ENCODE measurements at places on chromosomes 6 and 20. TPM values are rescaled to one million over a fixed set of nuclear protein-coding genes. Genes with fewer than 3 reads are reported as not detected.

CD93 gene
- not detected for total RNA-seq

NELFE gene
- total RNA-seq = 137 TPM

OR12D2 gene
- total RNA-seq = not detected

ID4 gene
- 1.5 TPM for total RNA-seq

C6orf62 gene
- 163 TPM for total RNA-seq

PLEKHG1 gene
- total RNA-seq = 1.3 TPM

ULBP2 gene
- 11.5 TPM for total RNA-seq

WFDC2 gene
- not detected for total RNA-seq

TMEM74B gene
- total RNA-seq = not detected

GSTA2 gene
- total RNA-seq = not detected

REM1 gene
- total RNA-seq = not detected

CTCFL gene
- total RNA-seq = under 0.01 TPM

BPIFB4 gene
- not detected for total RNA-seq

ULBP3 gene
- 7.0 TPM for total RNA-seq

FNDC1 gene
- total RNA-seq = under 0.01 TPM

SIRPD gene
- total RNA-seq = not detected

SAPCD1 gene
- total RNA-seq = 0.44 TPM

BPIFB1 gene
- not detected for total RNA-seq

CLVS2 gene
- total RNA-seq = not detected

TP53INP2 gene
- 7.9 TPM for total RNA-seq

C2 gene
- total RNA-seq = 14.2 TPM

PNLDC1 gene
- total RNA-seq = not detected

BCLAF1 gene
- 147 TPM for total RNA-seq

CLPSL1 gene
- total RNA-seq = not detected

VNN1 gene
- total RNA-seq = 0.57 TPM

HLA-C gene
- 321 TPM for total RNA-seq

PNPLA1 gene
- 0.14 TPM for total RNA-seq

JPH2 gene
- total RNA-seq = 16.3 TPM

VSTM2L gene
- total RNA-seq = 0.22 TPM

CPNE5 gene
- total RNA-seq = 0.66 TPM

SNAP91 gene
- not detected for total RNA-seq

LAMA2 gene
- 193 TPM for total RNA-seq

TRIM31 gene
- total RNA-seq = not detected

CYP24A1 gene
- total RNA-seq = 0.29 TPM

GRM1 gene
- not detected for total RNA-seq

LBP gene
- not detected for total RNA-seq

MUC21 gene
- not detected for total RNA-seq

SLC22A7 gene
- total RNA-seq = not detected

POM121L2 gene
- not detected for total RNA-seq

STMND1 gene
- total RNA-seq = not detected

SAMD3 gene
- total RNA-seq = 9.6 TPM

GHRH gene
- total RNA-seq = not detected

DSP gene
- 0.22 TPM for total RNA-seq

RRAGD gene
- total RNA-seq = 0.22 TPM

GNMT gene
- not detected for total RNA-seq

RSPO4 gene
- total RNA-seq = not detected

ADGRB3 gene
- 0.29 TPM for total RNA-seq

SLC17A1 gene
- total RNA-seq = not detected

GCM1 gene
- total RNA-seq = not detected

DYNLT2 gene
- total RNA-seq = 1.1 TPM

IPCEF1 gene
- under 0.01 TPM for total RNA-seq

C6orf58 gene
- not detected for total RNA-seq

MCM9 gene
- total RNA-seq = 15.2 TPM

RBM24 gene
- 9.3 TPM for total RNA-seq
